Ecto neural progenitor cell (in vitro differentiated cells): ENCODE measurements at places on chromosomes 11 and 22.

- DNase-seq = peak; percentile 73
Measured at GRCh38 chr11:62923601-62924411, 2.6 kb upstream of the CHRM1 start.

GRCh38 chr22:37862570-37863325 is 13.5 kb downstream of the EIF3L start:
- DNase-seq = no peak

DNA sequence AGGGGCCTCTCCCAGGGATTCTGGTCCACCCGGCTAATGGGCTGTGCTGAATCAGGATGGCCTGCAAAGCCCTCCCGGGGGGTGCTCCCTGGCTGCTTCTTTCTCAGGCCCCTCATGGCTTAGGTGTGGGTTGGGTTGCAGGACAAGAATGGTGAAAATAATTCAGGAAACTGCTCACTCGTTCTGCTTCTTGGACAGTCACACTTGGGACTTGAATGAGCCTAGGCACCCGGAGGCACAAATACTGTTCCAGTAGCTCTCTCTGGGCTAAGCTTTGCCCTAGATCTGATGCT is 83.2 kb downstream of the TRIM29 start:
- DNase-seq = peak; percentile 18

- DNase-seq = no peak
Measured at GRCh38 chr11:92820860-92821259, 148.6 kb upstream of the MTNR1B start.

DNA sequence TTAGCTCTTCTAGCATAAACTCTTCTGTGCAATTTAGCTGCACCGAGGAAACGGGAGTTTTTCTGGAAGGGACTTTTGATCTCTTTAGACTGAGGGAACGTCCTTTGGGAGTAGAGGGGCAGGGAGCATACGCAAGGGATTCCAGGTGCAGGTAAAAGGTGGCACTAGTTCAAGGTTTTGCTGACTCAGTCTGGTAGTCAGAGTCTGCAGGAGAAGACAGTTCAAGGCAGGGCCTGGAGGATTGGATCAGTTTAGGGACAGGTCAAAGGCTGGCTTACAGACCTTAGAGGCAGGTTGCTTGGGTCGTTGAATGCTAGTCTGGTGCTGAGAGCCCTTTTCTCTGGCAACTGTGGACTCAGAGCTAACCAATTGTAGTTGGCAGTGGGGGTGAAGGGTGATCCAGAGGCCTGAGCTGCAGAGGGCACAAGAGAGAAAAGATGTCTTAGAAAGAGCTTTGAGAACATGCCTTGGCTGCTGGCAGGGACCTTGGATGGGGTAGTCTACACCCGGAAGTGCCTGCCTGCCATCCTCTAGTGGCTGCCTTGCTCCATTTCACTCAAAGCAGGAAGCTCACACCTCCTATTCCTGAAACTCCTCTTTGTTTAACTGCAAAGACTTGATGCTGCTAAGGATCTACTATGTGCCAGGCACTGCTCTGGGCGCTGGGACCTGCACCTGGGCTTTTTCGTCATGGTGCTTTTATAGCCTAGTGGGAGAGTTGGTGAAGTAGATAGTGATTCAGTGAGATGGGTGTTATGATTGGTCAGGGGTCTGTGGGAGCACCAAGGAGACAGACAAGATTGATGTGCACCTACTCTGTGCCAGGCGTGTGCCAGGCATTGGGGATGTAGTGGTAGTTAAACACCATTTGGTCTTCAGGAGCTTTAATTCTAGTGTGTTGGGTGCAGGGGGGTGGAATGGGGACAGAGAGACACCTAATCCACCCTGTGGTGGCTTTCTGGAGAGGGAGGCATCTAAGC is 17.1 kb downstream of the MIAT start:
- no peak for DNase-seq

- no peak for DNase-seq
Measured at GRCh38 chr22:49883294-49883640, 29.6 kb downstream of the ZBED4 start.

- DNase-seq = no peak
Measured at GRCh38 chr11:75239531-75240290, 863 bp upstream of the TPBGL start.

- no peak for DNase-seq
Measured at GRCh38 chr11:47516155-47516554, 36.8 kb downstream of the CELF1 start.

DNA sequence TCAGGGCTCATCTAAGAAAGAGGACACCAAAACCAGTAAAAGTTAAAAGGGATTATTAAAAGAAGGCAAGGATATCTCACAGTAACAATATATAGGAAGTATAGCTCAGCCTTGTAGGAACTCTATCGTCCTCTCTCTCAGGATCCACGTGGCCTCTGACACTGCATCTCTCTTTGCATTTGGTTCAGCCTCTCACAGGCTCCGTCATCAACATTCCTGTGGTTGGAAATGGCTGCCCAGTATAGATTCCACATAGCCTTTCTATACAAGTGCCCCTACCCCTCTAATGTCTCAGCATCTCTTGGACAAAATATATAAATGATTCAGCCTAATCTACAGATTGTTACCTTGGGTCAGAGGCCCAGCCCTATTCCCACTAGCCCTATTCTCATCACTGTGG is 101.3 kb upstream of the DBX1 start:
- DNase-seq = no peak

GRCh38 chr11:85751724-85752123 is 59.2 kb downstream of the SYTL2 start:
- DNase-seq = no peak

- DNase-seq = no peak
Measured at GRCh38 chr22:18136563-18137320, 13.2 kb upstream of the USP18 start.

DNA sequence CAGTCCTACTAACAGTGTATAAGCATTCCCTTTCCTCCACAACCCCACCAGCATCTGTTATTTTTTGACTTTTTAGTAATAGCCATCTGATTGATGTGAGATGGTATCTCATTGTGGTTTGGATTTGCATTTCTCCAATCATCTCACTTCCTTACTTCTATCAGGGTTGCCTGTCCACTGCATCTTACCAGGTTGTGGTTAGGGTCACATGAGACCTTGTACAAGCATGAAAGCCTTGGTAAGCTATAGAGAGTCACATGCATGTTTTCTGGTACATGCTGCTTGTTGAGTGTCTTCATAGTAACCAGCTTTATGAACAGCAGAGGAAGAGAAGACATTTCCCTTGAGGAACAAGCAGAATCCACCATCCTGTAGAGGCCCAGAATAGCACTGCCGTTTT is 102.9 kb upstream of the PAX6 start:
- no peak for DNase-seq

GRCh38 chr11:35082321-35083180 is 56.4 kb upstream of the CD44 start:
- peak; percentile 56 for DNase-seq

GRCh38 chr22:45061332-45061731 is 51.5 kb upstream of the PHF21B start:
- DNase-seq = no peak

GRCh38 chr11:95055283-95055897 is 6.2 kb downstream of the KDM4F start:
- no peak for DNase-seq

DNA sequence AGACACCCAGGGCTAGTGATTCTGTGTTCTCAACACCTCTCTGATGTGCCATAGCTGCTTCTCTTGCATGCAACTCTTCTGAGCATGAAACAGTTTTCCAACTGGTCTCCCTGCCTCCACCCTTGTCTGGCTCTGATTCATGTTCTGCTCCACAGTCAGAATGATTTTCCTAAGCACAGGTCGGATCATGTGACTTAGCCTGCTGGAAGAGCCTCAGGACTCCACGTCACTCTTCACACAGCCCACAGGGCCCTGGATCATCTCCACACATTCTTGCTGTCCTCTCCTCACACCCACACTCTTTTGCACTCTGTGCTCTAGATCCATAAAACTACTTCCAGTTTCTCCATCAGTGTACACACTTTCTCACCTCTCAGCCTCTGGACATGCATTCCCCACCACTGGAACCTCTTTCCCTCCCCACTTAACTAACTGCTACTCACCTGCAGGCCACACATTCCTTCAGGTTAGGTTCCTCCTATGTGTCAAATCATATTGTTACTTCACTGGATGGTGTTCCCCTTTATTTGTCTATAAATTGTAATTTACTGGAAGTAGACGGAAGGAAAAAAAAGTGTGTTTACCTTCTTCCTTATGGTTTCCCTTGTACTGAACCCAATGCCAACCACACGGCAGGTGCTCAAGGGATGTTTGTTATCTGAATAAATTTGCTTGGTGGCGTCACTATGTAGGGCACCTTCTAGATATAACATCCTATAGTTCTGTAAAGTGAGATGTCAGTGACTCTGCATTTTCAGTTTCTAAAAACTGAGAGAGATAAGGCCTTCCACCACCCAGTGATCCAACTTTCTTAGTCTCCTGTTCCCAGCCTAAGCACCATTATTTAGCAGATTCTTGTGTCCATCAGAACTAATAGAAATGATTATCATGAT is 133.7 kb downstream of the ETS1 start:
- DNase-seq = no peak

GRCh38 chr11:45654231-45655011 is 11.0 kb downstream of the CHST1 start:
- no peak for DNase-seq

DNA sequence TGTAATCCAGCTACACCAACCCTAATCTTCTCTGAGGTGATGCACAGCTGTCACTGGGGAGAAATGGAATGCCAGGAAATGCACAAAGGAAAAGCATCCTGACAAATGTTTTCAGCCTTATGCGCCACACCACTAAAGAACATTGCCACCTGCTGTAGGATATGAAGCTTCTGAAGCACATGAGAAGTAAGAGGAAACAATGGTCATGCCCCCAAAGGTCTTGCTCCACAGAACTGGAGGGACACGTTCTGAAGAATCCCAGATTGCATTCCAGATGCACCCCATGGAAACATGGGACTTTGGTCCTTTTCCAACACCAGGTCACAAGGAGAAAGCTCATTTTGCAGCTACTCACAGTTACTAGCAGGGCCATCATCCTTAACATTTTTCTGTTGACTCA is 48.7 kb upstream of the ZBED5 start:
- DNase-seq = no peak

DNA sequence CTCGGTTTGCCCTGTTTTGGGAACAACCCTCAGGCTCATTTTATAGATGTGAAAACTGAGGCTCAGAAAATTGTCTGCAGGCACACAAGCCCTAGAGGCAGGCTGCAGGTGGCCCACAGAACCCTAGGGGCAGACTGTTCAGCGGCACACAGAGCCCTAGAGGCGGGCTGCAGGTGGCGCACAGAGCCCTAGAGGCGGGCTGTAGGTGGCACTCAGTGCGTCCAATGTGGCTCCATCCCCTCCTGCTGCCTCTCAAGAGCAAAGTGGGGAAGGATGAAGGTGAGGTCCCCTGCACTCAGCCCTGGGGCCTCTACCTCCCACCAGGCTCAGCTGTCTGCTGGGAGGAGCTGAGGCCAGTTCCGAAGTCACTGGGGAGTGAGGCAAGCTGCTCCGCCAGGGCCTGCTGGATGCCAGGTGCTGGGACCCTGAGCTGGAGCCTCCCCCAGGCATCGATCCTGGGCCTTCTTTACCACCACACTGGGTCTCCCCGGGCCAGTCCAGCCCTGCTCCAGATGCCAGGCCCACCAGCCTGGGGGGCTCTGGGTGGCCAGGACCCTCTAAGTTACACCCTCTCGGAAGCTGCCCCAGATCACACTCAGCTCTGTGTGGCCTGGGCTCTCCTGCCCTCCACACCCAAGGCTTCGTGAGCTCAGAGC is 2.3 kb downstream of the ACY3 start:
- DNase-seq = peak; percentile 65

- peak; percentile 55 for DNase-seq
Measured at GRCh38 chr22:41687901-41688364, 734 bp downstream of the SNU13 start.

GRCh38 chr11:102521121-102521520 is 9.4 kb downstream of the MMP7 start:
- no peak for DNase-seq

DNA sequence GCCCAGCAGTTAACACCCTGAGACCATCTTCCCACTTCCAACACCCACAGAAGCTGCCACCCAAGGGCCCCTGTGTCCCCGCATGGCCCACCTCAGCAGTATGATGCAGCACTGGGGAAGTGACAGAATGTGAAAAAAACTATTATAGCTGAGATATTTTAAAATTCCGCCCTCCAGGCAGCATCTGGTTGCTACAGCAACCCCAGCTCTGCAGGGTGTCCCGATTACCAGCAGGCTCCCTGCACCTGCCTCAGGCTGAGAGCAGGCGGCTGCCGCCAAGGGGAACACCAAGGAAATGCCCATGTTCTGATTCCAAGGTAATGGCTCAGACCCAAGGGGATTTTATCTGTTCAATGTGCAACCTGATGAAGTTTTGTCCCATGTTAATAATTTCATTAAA is 10.5 kb upstream of the TMEM121B start:
- no peak for DNase-seq

- no peak for DNase-seq
Measured at GRCh38 chr11:88535916-88536547, 198.5 kb upstream of the CTSC start.

- no peak for DNase-seq
Measured at GRCh38 chr11:3880724-3881123, 25.3 kb downstream of the STIM1 start.

- DNase-seq = no peak
Measured at GRCh38 chr11:26188554-26188953, 143.4 kb upstream of the ANO3 start.

DNA sequence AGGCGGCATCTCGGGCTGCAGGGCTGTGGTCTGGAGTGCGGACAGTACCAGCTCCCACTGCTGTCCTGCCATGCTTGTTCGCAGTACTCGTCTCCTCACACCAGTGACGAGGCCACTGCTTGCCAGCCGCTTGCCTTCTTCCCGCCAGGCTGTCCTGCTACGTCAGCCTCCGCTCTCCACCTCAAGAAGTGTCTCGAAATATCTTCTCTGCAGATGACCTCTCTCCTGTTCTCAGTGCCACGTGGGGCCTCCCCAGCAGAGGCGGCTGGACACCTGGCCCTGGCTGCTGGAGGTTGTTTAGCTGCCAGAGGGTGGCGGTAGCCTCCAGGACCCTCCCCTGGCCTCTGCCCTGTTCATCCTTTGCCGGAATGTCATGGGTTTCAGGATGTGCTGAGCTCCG is 3.1 kb upstream of the CCDC188 start:
- DNase-seq = no peak

DNA sequence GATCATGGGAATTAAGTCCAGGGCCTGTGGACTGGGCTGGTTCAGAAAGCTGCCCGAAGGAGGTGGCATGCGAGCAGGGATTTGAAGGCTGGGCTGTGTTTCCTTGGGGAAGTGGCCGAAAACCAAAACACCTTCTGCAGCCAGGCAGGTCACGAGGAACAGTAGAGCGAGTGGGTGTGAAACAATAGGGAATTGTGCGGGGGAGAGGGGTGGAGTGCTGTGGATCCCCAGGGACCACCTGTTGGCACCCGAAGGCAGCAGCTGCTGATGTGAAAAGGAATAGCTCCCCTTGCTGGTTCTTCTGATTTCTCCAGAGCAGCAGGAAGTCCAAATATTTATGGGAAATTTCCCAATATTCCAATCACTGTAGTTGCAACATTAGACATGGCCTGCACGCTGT is 24.6 kb downstream of the TP53I11 start:
- no peak for DNase-seq
